Hepatocyte (in vitro differentiated cells): ENCODE measurements at places on chromosomes 1 and 21. TPM values are rescaled to one million over a fixed set of nuclear protein-coding genes. Genes with fewer than 3 reads are reported as not detected.

GRCh38 chr1:24898909-24899439 is 31.1 kb downstream of the RUNX3 start:
- H3K36me3 ChIP-seq: no peaks in the 10 kb centered on the region
- no peak overlapping the region for H3K27ac ChIP-seq
- H3K27me3 ChIP-seq: no peaks in the 10 kb centered on the region
- H3K4me1 ChIP-seq: peaks cover 8% of the 10 kb centered on the region
- H3K4me3 ChIP-seq: no peak overlapping the region
- DNase-seq: no peak

The TRABD2B gene
- 0.60 and 1.00 TPM in 2 replicates for total RNA-seq

DNA sequence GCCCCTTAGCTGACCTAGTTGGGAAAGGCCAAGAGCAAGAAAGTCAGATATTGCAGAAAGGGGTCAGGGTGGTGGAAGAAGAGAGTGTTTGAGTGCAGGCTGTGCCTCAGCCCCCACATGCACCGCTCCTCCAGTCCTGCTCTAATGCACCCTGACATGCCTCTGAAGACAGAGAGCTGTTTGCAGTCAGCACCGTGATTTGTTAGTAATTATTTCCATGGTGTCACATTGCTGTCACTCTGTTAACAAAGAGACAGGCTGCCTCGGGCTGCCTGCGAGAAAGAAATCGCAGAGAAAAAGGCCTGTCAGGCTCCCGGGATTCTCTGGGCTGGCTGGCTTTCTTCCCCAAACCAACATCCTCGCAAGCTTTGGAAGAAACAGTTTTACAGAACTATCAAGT is 58.3 kb downstream of the ERI3 start:
- no peak overlapping the region for H3K4me3 ChIP-seq
- no peak for DNase-seq

The S100A7 gene
- total RNA-seq: 0.60 TPM in 1 of 2 replicates, not detected in the other

GRCh38 chr1:63269571-63269970 is 52.8 kb upstream of the FOXD3 start:
- H3K27me3 ChIP-seq: peaks cover 3% of the 10 kb centered on the region
- no peaks in the 10 kb centered on the region for H3K36me3 ChIP-seq
- no peak overlapping the region for H3K4me3 ChIP-seq
- no peak overlapping the region for H3K27ac ChIP-seq

- no peaks in the 10 kb centered on the region for H3K27me3 ChIP-seq
- no peaks in the 10 kb centered on the region for H3K4me1 ChIP-seq
- H3K36me3 ChIP-seq: no peaks in the 10 kb centered on the region
- no peak for DNase-seq
- H3K27ac ChIP-seq: no peak overlapping the region
- H3K4me3 ChIP-seq: no peak overlapping the region
Measured at GRCh38 chr1:202873026-202873425, 15.9 kb downstream of the RABIF start.

The F11R gene
- 140 and 180 TPM in 2 replicates for total RNA-seq

The YY1AP1 gene
- 43.2 and 55.9 TPM in 2 replicates for total RNA-seq

DNA sequence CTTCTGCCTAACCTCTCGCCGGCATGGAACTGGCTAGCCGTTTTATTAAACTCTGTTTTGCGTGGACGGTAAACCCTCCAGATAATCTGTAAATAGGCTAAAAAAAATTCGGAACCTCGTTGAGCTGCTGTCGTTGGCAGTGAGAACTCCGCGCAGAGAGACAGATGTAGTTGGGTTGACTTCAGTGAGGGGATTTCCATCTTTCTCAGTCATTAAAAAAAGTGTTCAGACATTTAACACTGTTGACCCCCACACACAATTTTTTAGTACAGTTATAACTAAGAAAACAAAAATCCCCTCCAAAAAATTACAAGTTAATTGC is 464 bp downstream of the PARK7 start:
- peak overlapping the region; percentile 46 for H3K4me3 ChIP-seq
- H3K27me3 ChIP-seq: no peaks in the 10 kb centered on the region
- H3K36me3 ChIP-seq: no peaks in the 10 kb centered on the region
- peaks cover 7% of the 10 kb centered on the region for H3K4me1 ChIP-seq
- peak overlapping the region; percentile 88 for H3K27ac ChIP-seq

DNA sequence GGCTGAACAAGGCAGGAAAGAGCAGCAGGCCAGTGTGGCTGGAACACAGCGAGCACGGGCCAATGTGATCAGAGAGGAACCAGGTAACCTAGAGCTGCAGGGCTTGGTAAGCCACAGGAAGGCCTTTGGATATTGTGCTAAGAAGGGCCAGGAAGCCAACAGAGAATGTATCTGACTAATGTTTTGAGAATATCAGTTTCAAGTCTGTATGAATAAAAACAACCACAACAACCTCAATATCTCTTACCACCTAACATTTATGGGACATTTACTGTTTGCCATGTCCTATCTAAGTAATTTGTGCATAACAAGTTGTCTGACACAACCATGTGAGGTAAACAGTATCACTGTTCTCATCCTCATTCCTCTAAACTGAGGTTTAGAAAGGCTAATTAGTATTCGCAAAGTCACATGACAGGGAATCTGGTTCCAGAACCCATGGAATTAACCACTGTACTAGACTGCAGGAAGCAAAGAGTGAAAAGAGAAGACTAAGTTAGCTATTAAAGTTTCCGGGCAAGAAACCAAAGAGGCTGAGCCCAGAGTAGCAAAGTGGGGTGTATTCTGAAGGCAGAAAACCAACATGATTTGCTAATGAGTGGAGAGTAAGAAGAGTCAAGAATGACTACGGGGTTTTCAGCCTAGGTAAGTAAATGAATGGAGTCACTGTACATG is 38.9 kb downstream of the SPRTN start:
- no peak overlapping the region for H3K4me3 ChIP-seq
- no peaks in the 10 kb centered on the region for H3K4me1 ChIP-seq
- no peak overlapping the region for H3K27ac ChIP-seq
- no peaks in the 10 kb centered on the region for H3K36me3 ChIP-seq

DNA sequence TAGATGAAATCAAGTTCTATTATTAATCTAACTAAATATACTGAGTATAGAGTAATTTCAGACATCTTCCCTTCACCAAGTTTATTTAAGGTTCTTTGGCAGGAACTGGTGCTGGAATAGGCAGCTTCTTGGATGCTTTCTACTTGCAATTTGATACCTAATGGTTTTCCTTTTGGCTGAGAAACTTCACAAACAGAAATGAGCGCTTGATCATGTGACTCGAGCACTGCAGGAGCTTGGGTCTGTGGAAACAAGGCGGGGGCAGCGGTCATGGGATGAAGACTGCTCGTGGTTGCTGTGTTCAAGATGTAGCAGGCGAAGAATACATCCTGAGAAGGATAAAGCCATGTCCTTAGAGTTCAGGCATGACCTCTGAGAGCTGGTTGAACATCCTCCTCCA is 136.8 kb downstream of the PTPRC start:
- DNase-seq: no peak
- H3K4me3 ChIP-seq: no peak overlapping the region
- no peaks in the 10 kb centered on the region for H3K4me1 ChIP-seq
- no peaks in the 10 kb centered on the region for H3K27me3 ChIP-seq

DNA sequence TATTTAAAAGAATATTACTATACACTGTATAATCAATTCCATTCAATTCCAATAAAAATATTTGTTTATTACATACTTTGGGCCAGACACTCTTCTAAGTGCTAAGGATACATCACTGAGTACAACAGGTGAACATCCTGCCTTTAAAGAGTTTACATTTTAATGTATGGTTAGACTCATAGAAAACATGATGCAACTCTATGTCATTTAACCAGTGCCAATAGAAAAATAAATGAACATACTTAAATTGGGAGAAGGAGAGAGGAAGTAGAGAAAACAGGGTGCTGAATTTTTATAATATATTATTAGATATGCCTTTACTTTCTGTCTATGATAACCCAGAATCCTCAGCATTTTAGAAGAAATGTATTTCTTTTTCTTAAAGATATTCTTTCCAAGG is 119.2 kb downstream of the TSEN15 start:
- no peak overlapping the region for H3K27ac ChIP-seq
- no peak overlapping the region for H3K4me3 ChIP-seq
- no peaks in the 10 kb centered on the region for H3K4me1 ChIP-seq
- H3K27me3 ChIP-seq: no peaks in the 10 kb centered on the region
- no peaks in the 10 kb centered on the region for H3K36me3 ChIP-seq

The LCA5L gene
- 0.37 and 0.72 TPM in 2 replicates for total RNA-seq

- H3K36me3 ChIP-seq: no peaks in the 10 kb centered on the region
- peaks cover 24% of the 10 kb centered on the region for H3K4me1 ChIP-seq
- no peak overlapping the region for H3K4me3 ChIP-seq
- peaks cover 60% of the 10 kb centered on the region for H3K27me3 ChIP-seq
- H3K27ac ChIP-seq: no peak overlapping the region
Measured at GRCh38 chr1:151720125-151720524, 1.2 kb upstream of the RIIAD1 start.

- H3K27me3 ChIP-seq: no peaks in the 10 kb centered on the region
- no peaks in the 10 kb centered on the region for H3K36me3 ChIP-seq
- peaks cover 2% of the 10 kb centered on the region for H3K4me1 ChIP-seq
- no peak overlapping the region for H3K4me3 ChIP-seq
- DNase-seq: no peak
Measured at GRCh38 chr1:211625040-211625439, 46.1 kb upstream of the SLC30A1 start.

GRCh38 chr1:58189453-58189852 is 357.1 kb downstream of the OMA1 start:
- H3K27ac ChIP-seq: no peak overlapping the region
- H3K36me3 ChIP-seq: no peaks in the 10 kb centered on the region
- H3K4me1 ChIP-seq: no peaks in the 10 kb centered on the region

DNA sequence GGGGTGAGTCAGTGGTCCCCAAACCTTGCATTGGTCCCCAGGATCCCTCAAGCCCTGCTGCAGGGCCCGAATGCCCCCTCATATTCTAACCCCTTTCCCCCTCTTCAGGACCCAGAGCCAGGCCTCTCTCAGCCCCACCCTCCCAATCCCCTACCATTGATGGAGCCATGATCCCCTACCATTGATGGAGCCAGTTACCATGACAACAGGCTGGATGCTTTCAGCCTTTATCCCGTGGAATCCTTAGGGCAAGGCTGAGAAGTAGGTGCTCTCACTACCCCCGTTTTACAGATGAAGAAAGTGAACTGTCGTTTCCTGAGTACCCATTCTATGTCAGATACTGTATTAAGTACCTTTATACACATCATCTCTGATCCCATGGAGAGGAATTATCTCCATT is 70.8 kb downstream of the EPHB2 start:
- no peak overlapping the region for H3K4me3 ChIP-seq
- H3K27ac ChIP-seq: no peak overlapping the region
- no peaks in the 10 kb centered on the region for H3K36me3 ChIP-seq
- H3K4me1 ChIP-seq: no peaks in the 10 kb centered on the region
- peaks cover 4% of the 10 kb centered on the region for H3K27me3 ChIP-seq

The RHCE gene
- 1.4 and 8.8 TPM in 2 replicates for total RNA-seq

GRCh38 chr21:45537111-45537745 is 5.0 kb downstream of the SLC19A1 start:
- H3K4me3 ChIP-seq: no peak overlapping the region
- peaks cover 10% of the 10 kb centered on the region for H3K4me1 ChIP-seq
- no peak for DNase-seq
- no peaks in the 10 kb centered on the region for H3K27me3 ChIP-seq
- no peaks in the 10 kb centered on the region for H3K36me3 ChIP-seq

GRCh38 chr1:88892357-88892877 is 1.1 kb upstream of the GTF2B start:
- peak overlapping the region; percentile 95 for H3K27ac ChIP-seq
- peaks cover 16% of the 10 kb centered on the region for H3K4me1 ChIP-seq
- H3K4me3 ChIP-seq: no peak overlapping the region
- no peak for DNase-seq
- no peaks in the 10 kb centered on the region for H3K36me3 ChIP-seq

GRCh38 chr1:223704921-223705878 is 7.1 kb upstream of the CAPN2 start:
- no peak overlapping the region for H3K4me3 ChIP-seq
- H3K27ac ChIP-seq: peak overlapping the region; percentile 92
- DNase-seq: no peak

The MIXL1 gene
- total RNA-seq: 0.07 TPM in 1 of 2 replicates, not detected in the other

The LCE1B gene
- not detected in 2 replicates for total RNA-seq

DNA sequence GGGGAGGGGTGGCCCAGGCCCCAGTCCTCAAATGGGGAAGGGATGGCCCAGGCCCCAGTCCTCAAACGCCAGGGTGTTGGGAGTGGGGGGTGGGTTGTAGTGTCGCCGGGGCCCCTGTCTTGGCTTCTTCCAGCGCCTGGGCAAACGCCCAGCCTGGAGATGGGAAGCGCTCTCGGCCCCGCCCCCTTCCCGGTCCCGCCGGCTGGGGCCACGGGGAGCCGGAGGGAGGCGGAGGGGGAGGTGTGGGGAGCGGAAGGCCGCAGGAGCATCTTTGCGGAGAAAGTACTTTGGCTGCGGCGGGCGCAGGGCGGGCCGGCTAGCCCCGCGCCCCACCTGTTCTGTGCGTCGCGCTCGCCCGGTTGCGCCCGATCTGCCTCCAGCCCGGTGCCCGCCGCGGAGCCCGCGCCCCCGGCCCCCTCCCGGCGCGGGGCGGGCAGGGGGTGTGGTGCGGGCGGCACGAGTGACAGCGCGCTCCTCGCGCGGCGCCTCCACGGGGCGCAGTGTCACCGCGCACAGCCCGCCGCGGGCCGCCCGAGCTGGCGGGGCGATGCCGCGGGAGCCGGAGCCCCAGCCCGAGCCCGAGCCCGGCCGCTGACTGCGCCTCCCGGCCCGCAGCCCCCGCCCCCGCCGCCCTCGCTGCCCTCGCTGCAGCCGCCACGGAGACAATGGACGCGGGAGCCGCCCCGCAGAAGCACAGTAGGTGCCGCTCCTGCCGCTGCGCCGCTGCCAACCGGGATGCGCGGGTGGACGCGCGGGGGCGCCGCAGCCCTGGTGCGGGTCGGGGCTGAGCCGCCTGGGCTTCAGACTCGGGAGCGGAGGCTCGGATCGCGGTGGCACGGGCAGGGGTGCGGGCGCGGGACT is 31.1 kb upstream of the PEX10 start:
- no peaks in the 10 kb centered on the region for H3K36me3 ChIP-seq
- peaks cover 37% of the 10 kb centered on the region for H3K27me3 ChIP-seq
- no peak for DNase-seq
- no peak overlapping the region for H3K27ac ChIP-seq

- H3K27ac ChIP-seq: peak overlapping the region; percentile 49
- DNase-seq: peak; percentile 13
- H3K36me3 ChIP-seq: no peaks in the 10 kb centered on the region
- H3K4me3 ChIP-seq: no peak overlapping the region
Measured at GRCh38 chr1:193211539-193211938, 25.1 kb upstream of the B3GALT2 start.

GRCh38 chr1:76508871-76509270 is 358.4 kb upstream of the ST6GALNAC5 start:
- H3K27ac ChIP-seq: no peak overlapping the region
- H3K4me3 ChIP-seq: no peak overlapping the region
- H3K27me3 ChIP-seq: no peaks in the 10 kb centered on the region
- DNase-seq: no peak
